ENCODE measurements at places on chromosomes 1 and 21.
A peak's percentile ranks its signal among the peaks of the same experiment; 100 is the strongest.

DNA sequence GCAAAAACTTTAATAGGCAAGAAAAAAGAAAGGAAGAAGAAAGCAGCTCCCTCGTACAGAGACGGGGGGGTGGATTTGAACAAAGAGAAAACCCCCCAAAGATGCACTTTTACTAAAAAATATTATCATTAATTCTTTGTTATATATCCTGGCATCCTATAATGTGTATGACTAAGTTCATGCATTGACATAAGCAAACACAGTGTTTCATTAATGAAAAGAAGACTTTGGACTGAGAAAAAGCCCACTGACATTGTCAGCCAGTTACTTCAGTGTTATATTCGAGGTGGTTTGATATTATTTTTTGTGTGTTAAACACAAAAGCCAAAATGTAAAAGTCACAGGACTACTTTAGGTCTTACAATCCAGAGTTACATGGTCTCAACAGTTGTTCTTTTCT is 110.1 kb upstream of the DPYD start:
- no peak for DNase-seq

- DNase-seq: peak; percentile 91
Observed at GRCh38 chr1:155000726-155001424, 1.7 kb upstream of the ZBTB7B start.

GRCh38 chr1:244370060-244370637 is 81.6 kb downstream of the ADSS2 start:
- DNase-seq: no peak

DNA sequence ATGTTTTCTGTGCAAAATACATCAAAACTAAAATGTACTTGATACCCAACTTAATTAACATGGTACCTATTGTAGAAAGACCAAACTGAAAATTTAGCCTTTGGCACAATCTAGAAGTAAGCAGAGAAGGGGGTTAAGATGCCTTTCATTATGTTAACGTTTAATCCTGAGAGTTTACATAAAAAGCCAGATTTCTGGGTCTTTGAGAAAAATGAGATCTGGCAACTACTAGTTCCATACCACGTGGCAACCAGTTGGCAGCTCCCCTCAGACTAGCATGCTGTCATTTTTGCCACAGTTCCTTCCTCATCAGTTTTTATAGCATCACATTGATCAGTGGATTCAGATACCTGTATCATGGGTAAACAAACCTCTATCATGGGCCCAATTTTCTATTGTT is 1.5 kb downstream of the RO60 start:
- DNase-seq: no peak

DNA sequence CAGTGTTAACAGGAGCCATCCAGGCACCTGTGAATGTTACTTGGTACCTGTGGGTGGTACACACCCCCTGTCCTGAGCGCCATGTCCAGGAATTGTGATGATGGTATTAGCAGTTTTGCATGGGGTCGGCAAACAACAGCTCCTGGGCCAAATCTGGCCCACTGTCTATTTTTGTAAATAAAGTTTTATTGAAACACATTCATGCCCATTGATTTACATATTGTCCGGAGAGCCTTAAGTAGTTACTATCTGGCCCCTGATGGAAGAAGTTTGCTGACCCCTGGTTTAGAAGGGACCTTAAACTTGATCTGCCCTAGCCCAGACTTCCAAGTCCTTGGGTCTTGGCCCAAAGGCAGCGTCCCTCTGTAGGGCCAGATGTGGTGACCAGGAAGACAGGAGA is 58.3 kb downstream of the SPSB1 start:
- DNase-seq: no peak

- DNase-seq: no peak
Observed at GRCh38 chr1:217191441-217191840, 439.4 kb downstream of the GPATCH2 start.

DNA sequence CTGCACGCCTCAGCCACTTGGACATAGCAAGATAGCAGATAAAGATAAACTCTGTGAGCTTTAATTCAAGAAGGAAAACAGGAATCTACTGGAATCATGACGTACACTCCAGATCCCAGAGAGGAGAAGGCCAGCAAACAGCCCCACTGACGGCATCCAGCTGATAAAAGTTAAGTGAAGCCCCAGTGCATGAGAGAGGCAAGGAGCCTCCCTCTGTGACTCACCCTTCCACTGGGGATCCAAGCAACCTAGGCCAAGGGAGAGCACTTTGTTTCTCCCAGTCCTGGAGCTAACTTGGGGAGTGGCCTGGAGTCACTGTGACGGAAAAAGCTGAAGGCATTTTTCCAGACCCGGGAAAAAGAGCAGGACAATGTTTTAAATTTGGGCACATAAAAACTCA is 270.0 kb downstream of the AKT3 start:
- no peak for DNase-seq

- no peak for DNase-seq
Observed at GRCh38 chr1:163257763-163258162, 55.0 kb upstream of the RGS5 start.

DNA sequence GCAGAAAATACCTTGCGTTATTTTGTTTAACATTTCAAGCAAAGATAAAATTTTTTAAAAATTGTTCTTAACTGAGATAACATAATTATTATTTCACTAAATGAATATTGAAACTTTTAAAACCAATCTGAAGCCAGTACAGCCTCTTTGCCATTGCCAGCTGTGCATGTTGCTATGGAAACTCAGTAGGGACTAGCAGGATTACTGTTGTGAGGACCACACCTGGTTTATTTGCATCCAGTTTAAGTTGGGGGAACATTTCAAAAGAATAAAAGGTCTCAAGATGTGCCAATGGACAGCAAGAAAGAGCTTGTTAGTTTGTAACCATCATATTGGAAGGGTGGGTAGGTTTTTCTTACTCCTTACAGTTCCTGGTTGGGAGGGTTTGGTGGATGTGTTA is 80.7 kb downstream of the POU2F1 start:
- DNase-seq: no peak

DNA sequence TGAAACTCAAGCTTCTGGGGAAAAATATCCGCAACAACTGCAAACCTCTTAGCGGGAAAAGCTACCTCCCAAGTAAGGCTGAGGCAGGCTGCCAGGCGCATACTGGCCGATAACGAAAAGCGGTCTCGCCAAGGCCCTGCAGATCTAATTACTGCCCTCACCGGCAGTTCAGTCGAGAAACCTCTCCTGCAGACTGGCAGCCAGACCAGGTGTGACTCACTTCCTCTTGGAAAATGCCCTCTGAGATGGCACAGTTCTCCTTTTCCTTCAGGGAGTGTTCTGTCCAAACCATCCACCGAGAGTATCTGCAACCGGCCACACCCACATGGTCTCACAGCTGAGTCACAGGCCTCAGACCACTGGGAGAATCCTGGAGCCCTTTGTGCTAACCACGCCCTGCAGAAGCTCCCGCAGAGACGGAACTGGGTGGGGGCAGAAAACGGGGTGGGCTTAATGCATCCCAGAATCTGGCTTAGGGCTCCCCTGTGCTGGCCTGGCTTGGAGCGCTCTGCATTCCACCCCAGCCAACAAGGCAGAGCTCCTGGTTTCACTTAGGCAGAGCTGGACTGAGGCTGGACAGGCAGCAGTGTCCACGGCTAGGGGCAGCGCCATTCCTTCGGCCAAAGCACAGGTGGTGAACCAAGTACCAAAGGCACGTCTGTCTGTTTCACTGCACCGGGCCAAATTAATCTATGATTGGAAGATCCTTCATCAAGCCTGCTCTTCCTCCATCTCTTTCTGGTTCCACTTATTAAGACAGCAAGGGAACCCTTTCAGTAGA is 1.2 kb downstream of the S100A10 start:
- no peak for DNase-seq

DNA sequence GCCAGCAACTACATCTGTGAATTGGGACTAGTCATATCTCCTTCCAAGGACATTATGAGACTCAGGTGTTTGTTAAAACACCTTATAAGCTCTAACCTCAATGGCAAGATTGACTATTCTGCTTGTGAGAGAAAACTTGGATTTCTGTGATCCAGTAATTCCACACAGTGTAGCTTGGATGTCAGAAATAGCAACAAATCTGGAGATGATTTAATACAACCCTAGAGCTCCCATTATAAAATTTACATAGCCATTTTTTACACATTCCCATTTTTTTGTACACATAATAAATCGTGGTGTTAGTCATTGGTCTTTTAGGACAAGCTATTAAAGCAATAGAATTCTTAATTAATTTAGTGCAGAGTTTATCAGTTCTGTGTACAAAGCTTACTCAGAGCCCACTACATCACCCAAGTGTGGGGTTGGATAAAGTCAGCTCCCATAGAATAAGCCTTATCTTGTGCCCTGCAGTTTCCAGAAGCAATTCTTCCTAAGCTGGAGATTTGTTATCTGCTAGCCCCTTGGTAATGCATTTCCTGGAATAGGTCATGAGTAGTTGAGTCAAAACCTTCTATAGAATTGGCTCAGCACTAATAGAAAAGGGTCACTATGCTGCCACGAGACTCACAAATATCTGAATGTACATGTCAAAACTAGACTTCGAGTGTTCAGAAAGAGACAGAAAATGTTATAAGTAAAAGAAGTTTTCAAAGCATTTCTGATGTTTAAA is 434.0 kb upstream of the RUNX1 start:
- DNase-seq: no peak

DNA sequence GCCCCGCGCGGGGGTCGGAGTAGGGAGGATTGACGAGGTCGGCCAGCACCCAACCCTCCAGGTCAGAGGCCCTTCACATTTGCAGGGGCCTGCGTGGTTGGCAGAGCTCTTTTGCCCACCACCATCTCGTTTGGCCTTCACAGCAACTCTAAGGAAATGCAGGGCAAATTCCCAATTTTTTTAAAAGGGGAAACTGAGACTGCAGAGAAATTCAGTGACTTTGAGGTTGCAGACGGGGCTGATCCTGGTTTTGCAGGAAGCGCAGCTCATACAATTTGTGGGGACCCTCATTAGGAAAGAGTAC is 430 bp upstream of the ACBD3 start:
- DNase-seq: no peak

DNA sequence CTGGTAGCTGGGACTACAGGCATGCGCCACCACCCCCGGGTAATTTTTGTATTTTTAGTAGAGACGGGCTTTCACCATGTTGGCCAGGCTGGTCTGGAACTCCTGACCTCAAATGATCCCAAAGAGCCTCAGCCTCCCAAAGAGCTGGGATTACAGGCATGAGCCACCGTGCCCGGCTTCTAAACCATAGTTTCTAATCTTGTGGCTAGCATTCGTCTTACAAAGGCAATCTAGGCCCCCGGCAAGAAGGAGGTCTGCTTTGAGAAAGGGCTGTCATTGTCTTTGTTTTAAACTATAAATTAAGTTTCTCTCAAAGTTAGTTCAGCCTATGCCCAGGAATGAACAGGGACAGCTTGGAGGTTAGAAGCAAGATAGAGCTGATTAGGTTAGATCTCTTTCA is 10.3 kb upstream of the L1TD1 start:
- DNase-seq: no peak

DNA sequence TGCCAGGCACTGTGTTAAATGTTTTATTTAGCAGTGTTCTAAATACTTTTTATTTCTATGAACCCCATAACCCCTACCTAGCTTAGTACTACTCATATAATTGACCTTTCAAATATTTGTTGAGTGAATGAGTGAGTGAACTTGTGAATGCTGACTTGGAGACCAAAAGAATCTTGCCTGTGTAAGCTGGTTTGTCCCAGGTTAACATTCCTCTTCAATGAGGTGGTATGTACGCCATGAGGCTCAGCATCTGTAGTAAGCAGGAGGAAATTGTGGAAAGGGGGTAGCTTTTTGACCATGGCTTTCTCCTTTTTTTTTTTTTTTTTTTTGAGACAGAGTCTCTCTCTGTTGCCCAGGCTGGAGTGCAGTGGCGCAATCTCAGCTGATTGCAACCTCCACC is 14.6 kb downstream of the MED18 start:
- DNase-seq: no peak

DNA sequence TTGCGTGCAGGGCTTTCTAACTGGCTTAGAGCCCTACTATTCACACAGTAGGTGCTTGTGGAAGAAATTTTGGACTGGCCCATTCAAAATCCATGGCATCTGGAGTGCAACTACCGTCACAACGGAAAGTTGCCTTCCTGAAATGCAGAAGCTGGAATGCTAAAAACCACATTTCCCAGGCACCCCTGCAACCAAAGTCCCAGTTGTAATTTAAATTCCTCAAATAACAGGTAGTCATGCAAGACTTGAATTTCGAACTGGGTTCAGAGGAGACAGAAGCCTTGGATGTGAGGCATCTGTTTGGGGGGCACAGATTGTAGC is 186.7 kb downstream of the TOMM20 start:
- no peak for DNase-seq

DNA sequence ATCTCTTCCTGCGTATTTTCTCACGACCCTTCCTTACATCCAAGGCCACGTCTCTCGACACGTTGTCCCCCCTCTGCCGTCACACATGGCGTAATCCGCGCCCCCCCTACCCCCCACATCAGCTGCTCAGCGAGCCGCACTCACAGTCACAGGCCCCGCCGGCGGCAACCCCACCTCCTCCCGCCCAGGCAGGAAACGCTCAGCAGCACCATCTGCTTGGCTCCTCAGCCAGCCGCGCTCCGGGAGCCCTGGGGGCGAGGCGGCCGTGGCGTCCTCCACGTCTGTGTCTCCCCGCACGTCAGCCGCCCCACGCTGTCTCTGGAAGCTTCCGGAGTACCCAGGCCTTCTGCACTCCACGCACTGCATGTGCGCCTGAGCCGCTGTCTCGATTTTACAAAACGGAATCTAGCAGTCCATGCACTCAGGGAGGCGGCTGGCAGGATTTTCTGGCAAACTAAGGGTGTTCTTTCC is 64.6 kb downstream of the SIK1 start:
- DNase-seq: peak; percentile 84

- no peak for DNase-seq
Observed at GRCh38 chr1:15952317-15953258, 23.3 kb downstream of the ZBTB17 start.

- no peak for DNase-seq
Observed at GRCh38 chr1:18144916-18145647, 37.5 kb downstream of the IGSF21 start.

DNA sequence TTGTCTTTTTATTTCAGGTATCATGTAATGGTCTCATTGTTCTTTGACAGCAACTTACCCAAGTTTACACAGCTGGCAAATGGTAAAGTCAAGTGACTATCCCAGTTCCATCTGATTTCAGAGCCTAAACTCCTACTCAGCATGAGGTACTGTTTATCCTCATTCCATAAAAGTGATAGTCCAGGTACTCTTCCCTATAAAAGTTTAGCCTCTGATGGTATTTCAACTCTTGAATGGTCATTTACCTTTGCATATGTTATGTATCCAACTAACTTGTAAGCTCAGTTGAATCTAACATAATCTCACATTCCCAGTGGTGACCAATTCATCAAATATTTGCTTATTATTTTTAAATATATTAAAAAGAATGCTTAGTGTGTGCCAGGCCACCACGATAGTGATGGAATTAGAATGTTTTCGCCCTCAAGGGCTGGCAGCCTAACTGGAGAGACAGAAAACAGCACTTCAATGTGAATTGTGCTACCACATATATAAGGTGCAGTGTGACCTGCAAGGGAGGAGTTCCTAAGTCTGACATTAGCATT is 307.1 kb downstream of the CTH start:
- DNase-seq: no peak

- DNase-seq: no peak
Observed at GRCh38 chr1:247638781-247639180, 33.4 kb downstream of the OR2G3 start.

GRCh38 chr21:31374395-31374794 is 30.3 kb upstream of the TIAM1 start:
- DNase-seq: no peak

GRCh38 chr1:49416758-49417157 is 607.0 kb downstream of the AGBL4 start:
- DNase-seq: no peak

All from NCI-H1092 treated with DMSO at 0.1 percent for 48 hours (cell line).